Epithelial cell of esophagus (primary cell): ENCODE measurements at places on chromosomes 2 and 18.

- DNase-seq, result peak; percentile 49
These were observed 176.1 kb upstream of the SESTD1 start for GRCh38 chr2:179440642-179441251.

DNA sequence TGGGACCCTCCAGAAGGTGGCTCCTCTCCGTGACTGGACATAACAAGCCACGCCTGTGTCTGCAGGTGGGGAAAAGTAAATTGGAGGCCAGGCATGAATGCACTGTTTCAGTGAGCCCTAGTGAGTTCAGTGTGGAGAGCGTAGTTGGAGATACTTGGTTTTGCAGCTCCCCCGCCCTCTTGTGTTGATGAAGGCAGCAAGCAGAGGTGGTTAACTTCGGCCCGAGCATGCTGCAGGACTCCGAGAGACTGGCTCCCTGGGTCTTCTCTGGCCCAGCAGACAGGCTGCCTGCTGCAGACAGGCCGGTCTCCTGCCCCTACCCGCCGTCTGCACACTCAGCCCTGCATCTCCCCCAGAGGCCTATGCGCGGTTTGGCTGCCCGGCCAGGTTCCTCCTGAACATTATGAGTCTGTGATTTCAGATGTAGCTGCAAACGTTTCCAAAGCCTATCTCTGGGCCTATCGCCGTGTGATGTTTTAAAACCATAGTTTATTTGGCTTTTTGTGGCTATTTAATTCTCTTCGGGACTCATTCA, 102.4 kb downstream of the LDLRAD4 start:
- DNase-seq, result no peak

DNA sequence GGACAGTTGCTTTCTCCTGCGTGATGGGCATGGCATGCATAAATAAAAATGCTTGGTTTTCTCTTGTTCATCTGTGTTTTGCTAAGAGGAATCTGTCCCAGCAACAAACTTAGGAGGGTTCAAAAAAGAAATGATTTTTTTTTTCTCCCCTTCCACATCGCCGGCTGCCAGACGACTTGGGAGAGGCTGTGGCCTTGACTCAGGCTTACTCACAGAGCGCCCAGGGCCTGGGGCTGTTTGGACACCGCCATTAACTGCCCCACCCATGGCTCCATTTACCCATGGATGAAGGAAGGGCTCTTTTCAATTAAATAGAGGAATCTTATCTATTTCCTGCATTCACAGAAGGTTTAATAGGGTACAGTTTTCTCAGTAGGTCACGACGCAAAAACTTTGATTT, 22.3 kb upstream of the SERPINB5 start:
- peak; percentile 96 for DNase-seq

- no peak for DNase-seq
These were observed 32.8 kb upstream of the LDLRAD4 start for GRCh38 chr18:13185675-13186198.

- peak; percentile 21 for DNase-seq
These were observed 780.1 kb upstream of the LINC00305 start for GRCh38 chr18:64929036-64929435.

- no peak for DNase-seq
These were observed 42.2 kb downstream of the MERTK start for GRCh38 chr2:111940333-111941196.

DNA sequence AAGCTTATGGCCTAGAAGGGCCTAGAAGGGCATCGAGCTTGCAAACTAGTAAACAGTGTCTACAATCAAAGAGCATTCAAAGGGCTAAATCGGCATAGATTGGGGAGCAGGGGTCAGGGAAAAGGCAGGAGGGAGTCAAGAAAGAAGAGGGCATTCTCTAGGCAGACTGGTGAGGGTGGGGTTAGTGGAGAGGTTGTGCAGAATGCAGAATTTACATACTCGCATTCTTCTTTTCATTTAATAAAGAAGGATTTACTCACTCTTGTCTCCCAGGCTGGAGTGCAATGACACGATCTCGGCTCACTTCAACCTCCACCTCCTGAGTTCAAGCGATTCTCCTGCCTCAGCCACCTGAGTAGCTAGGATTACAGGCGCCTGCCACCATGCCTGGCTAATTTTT, 110.7 kb downstream of the TRIM43 start:
- DNase-seq, result no peak

- DNase-seq, result peak; percentile 53
These were observed 1.2 kb downstream of the PTPN4 start for GRCh38 chr2:119760956-119761275.

DNA sequence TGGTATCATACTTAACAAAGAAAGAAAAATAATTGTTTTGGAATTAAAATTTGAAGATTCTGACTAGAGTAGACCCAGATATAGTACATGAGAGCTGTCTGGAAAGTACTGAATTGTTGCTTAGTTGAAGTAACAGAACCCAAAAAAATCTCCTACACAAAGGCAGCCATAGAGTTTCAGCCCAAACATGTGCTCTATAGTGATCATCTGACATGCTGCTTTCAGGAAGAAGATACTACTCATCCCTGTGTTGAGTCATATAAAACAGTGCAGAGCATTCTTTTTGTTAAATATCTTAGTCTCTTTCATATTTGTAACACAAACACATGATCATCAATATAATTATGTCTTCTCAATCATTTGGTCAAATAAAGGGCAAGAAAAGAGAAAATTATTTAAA, 84.8 kb upstream of the PTPRM start:
- peak; percentile 45 for DNase-seq

- DNase-seq, result peak; percentile 57
These were observed 139.7 kb downstream of the HRH4 start for GRCh38 chr18:24600076-24600654.

DNA sequence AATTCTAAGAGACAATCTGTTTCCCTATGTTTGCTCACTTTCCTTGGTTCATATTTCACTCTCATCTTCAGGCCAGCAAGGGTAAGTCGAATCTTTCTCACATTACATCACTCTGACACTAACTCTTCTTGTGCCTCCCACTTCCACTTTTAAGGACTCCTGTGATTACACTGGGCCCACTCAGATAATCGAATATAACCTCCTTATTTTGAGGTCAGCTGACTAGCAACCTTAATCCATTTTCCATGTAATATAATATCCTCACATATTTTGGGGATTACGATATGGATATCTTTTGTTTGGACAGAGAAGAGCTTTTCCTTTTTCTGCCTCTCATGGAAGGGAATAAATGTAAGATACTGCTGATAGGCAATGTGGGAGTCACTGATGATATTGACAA, 2015.7 kb upstream of the LRRTM1 start:
- no peak for DNase-seq

- no peak for DNase-seq
These were observed 8.3 kb upstream of the DNAH7 start for GRCh38 chr2:196076778-196077568.

DNA sequence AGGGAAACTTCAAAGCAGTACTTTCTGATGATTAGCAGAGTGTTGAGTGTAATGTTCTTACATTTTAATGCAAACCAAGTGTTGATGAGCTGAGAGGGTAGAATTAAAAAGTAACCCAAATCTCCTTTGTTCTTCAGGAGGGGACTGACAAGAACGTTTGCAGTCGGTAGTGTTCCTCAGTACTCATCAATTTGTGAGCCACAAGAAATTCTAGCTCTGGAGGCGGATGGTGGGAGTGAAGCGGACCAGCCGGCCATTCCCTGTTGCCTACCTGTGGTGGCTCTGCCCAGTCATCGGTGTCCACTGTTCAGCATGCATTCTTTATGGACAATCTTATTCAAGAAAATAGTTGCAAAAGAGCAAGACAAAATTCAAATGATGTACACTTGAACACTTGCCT, 438.6 kb upstream of the POU3F3 start:
- DNase-seq, result no peak

GRCh38 chr2:36562240-36562639, 35.7 kb downstream of the FEZ2 start:
- DNase-seq, result peak; percentile 58

- no peak for DNase-seq
These were observed 128.8 kb downstream of the THSD7B start for GRCh38 chr2:136894007-136894634.

GRCh38 chr2:59866436-59866835, 687.0 kb downstream of the BCL11A start:
- peak; percentile 15 for DNase-seq

DNA sequence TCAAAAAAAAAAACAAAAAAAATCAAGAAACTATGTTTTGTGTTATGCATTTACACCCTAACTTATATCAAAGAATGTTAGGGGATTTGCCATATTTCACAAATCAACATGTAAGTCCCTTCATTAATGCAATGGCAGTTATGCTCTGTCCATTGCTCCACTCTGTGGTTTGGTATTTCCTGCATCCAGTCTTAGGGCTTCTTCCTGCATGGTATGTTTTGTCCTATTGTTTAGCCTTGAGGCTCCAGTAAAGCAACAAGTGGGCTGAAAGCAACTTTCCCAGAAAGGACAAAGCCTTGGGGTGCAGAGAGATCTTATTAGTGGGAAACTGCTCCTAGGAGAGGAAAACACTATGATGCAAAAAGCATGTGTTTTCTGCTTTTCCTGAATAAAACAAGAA, 474.1 kb downstream of the IRS1 start:
- DNase-seq, result no peak

DNA sequence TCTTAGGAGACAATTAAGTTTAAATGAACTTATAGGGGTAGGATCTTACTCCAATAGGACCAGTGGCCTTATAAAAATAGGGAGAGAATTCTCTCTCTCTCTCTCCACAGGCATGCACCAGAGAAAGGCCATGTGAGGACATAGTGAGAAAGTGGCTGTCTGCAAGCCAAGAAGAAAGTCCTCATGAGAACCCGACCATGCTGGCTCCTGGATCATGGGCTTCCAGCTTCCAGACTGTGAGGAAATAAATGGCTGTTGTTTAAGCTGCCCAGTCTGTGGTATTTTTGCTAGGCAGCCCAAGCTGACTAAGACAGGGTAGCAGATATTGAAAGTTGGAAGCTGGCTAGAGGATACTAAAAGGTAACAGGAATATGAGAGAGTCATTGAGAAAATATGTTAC, 454.0 kb downstream of the NBAS start:
- DNase-seq, result no peak

DNA sequence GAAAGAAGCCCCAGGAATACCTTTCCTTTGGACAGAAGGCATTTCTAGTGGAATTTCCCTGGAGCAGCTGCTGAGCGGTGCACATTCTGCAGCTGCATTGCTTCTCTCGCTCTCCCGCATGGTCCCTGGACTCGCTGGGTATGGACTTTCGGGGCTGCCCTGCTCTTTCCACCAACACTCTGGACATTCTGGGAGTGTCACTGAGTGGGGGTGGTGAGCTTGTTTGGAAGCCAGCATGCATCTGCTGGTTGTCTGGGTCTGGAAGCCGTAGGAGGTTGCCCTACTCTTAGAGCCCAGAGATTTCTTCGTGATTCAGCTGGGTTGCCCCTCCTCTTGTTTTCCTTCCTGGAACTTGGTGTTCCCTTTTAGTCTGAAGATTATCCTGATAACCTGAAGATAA, 52.6 kb downstream of the TWIST2 start:
- no peak for DNase-seq

- no peak for DNase-seq
These were observed 3.1 kb upstream of the C2orf49 start for GRCh38 chr2:105334211-105334610.

- DNase-seq, result no peak
These were observed 8.3 kb downstream of the KCNF1 start for GRCh38 chr2:10919771-10920621.

GRCh38 chr2:8623958-8624591, 57.8 kb upstream of the ID2 start:
- no peak for DNase-seq

DNA sequence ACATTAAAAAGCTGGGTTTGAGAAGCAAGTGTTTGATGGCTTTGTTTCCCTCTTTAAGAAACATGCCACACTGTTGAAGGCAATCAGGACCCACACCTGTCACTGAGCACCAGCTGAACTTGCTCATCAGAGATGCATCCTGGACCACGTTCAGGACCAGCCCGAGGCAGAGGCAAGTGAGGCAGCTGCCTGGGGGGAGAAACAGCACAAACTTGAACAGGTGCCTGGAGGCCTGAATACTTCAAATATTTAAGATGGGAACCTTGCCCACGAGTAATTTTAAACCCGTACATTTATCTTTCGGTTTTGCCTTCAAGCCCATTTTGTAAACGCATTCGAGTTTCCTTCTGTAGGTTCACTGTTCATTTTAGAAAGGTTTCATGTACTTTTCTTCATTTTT, 421.3 kb downstream of the NYAP2 start:
- DNase-seq, result no peak

DNA sequence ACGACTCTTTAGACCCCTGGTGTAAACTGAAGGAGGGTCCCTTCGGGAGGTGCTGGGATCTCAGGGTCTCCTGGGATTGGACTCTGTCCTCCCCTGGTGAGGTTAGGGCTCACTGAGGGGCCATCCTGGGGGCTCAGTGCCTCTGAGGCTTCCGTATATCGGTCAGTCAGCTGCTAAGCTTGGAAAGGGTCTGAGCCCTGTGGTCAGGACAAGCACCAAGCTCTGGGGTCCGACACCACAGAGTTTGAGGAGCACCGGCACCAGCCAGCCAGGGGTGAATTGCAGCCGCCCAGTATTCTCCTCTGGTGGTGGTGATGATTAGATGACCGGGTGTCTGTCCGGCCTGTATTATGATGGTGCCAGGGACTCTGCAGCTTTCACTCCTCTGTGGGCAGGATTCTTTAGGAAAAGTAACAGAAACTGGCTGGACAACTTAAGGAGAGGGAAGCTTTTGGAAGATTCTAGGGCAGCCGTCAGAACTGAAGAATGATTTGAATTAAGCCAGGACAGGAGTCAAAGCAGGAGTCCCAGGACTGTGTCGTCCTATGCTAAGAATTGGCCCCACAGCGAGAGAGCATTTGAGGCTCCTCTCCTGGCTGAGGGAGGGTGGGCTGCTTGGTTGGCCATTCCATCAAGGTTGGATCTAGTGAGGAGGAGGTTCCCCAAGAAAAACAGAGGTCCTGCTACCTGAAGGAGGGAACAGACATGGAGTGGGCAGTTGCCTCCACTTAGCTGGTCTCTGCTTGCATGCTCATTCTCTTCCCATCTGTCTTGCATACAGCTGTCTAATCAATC, 158.6 kb upstream of the HS6ST1 start:
- no peak for DNase-seq

DNA sequence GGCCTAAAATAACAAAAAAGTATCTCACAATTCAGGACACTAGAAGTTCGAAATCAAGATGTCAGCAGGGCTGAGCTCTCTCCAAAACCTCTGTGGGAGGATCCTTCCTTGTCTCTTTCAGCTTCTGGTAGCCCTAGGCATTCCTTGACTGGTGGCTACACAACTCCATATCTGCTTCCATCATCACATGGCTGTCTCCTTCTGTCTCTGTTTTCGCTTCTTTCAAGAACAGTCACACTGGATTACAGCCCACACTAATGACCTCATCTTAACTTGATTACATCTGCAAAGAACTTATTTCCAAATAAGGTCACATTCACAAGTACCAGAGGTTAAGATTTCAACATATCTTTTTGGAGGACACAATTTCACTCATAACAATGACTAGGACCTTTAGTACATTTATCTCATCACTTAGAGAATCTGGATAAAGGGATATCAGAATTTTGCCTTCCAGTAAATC, 275.2 kb downstream of the IRS1 start:
- DNase-seq, result peak; percentile 21

DNA sequence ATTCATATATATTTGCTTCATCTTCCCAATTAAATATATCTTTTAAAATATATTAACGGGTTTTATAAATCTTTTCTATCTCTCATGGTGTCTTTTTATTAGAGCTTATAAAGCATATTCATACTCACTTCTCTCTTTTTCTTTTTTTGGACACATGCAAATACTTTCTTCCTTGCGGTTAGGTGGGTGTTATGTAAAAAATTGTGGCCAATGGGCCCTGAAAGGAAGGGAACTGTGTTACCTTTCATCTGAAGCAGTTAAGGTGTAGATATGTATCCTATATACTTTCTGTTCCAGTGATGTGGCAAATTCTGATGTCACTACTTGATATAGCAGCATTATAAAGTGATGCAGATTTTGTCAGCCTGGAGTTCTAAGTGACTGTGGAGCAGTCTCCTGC, 714.5 kb downstream of the PLCL1 start:
- DNase-seq, result no peak
